ENCODE measurements at places on chromosomes 2 and 18. TPM values are rescaled to one million over a fixed set of nuclear protein-coding genes. Genes with fewer than 3 reads are reported as not detected.

SNRPD1 gene
- total RNA-seq: 64.1 TPM

GRCh38 chr2:65791404-65791975, 359.1 kb upstream of the SPRED2 start:
- DNase-seq: no peak

DNA sequence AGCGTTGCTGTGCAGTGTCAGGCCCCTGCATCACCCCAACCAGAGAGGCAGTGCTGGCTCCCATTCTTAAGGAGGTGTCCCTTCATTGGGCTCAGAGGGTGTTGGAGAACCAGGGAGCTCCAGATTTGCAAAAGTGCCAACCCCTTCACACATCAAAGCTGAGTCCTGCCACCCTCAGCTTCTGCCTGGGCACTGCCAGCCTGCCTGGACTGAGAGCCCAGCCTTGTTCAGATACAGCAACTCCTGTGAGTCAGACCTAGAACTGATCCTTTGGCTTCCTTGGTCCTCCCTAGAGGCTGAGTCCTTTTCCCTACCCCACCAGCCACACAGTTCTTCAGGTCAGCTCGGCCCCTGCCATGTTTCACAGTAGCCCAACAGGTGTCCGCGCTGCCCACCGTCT, 424.9 kb upstream of the MYT1L start:
- no peak for DNase-seq

- no peak for DNase-seq
These were observed 359.3 kb upstream of the SOX11 start for GRCh38 chr2:5332925-5333324.

- DNase-seq: no peak
These were observed 225.8 kb upstream of the SIX3 start for GRCh38 chr2:44715671-44716081.

PLGLB2 gene
- 7.4 TPM for total RNA-seq

ATP8B1 gene
- 18.5 TPM for total RNA-seq

DNA sequence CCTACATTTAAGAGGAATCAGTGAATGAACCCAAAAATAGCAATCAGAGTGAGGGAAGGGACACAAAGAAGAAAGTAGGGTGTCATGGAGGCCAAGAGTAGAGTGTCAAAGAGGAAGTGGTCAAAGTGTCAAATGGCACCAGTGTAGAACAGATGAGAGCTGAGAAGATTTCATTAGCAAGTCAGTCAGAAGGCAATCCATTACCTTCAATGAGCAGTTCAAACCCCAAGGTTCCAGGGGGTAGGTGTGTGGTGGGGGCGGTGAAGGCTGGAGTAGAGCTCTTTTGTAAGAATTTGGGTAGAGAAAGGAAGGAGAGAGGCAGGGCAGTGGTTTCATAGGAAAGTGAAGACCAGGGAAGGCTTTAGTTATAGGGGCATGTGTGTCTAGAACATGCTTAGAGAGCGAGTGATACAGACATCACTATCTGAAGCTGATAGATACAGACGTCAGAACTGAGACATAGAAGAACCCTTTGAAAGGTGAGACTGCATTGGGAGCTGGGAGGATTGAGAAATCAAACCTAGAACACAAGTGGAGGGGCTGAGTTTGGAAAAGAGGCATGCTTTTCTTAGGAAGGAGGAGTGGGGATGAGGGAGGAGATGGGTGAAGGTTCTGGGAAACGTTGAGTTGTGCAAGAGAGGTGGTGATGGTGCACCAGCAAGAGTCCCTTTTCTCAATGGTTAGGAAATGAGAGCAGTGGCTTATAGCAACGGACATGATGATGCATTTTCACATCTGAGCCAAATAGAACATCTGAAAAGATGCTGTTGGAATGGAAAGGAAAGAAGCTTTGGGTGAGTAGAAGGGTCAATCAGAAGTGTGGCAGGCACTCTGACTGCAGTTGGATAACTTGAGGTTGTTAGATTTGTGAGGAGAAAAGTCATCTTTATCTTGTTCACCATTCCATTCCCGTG, 48.9 kb upstream of the IL1RL1 start:
- no peak for DNase-seq

IL36B gene
- total RNA-seq: not detected

- DNase-seq: no peak
These were observed 19.9 kb downstream of the TMSB10 start for GRCh38 chr2:84925336-84925723.

DNA sequence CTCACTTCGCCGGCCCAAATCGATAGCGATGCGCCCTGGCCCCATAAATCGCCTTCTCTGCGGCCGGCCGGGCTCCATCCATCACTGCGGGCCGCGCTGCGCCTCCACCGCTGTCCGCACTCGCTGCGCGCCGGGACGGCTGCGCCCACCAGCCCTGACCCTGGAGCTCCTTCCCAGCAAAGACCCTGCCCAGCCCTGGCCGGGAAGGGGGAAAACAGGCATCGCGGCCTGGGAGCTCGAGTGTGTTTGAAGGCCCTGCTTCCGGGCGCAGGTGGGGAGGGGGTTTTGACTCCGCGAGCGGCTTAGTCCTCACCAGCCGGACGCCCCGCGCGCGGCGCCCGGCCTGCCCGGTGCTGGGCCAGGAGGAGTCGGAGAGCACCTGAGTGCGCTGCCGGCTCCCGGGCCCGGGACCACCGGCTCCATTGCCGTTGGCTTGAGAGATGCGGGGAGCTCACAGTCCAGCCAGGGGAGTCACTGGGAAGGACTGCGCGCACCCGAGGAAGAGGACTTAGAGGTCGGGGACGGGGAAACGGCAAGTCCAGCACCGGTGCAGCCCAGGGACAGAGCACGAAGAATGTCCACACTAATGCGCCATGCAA, 1.1 kb downstream of the PAX8 start:
- DNase-seq: peak; percentile 50

DNA sequence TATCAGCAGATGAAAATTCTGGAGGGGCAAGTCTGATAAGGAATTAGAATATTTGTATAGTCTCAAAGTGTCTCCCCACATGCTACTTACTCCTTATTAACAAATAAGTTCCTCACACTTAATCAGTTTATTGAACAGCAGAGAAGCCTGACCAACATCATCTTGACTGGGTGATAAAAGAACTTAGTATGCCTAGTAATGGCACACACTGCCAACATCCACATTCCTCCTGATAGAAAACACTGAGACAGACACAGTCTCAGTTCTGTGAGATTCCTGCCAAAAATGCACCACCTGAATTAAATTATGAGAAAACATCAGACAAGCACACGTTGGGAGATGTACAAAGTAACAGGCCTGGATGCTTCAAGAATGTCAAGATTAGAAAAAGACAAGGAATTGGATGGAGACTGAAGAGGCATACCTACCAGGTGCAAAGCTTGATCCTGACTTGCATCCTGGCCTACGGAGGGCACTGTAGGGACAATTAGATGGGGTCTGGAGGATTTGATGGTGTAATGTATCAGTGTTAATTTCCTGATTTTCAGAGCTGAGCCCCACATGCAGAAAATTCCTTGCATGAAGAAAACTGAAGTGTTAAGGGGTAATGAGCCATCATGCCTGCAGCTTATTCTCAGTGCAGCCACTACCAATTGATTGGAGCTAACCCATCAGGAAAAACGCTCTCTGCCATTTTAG, 200.4 kb upstream of the SH3BP4 start:
- DNase-seq: no peak

DNA sequence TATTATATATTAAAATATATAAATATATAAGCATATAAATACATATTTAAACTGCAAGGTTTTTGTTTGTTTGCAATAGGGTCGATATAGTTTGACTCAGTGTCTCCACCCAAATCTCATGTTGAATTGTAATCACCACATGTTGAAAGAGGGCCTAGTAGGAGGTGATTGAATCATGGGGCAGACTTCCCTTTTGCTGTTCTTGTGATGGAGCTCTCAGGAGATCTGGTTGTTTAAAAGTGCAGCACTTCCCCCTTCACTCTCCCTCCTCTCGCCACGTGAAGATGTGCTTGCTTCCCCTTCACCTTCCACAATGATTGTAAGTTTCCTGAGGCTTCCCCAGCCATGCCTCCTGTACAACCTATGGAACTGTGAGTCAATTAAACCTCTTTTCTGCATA, 2137.3 kb upstream of the CELF4 start:
- DNase-seq: no peak

DNA sequence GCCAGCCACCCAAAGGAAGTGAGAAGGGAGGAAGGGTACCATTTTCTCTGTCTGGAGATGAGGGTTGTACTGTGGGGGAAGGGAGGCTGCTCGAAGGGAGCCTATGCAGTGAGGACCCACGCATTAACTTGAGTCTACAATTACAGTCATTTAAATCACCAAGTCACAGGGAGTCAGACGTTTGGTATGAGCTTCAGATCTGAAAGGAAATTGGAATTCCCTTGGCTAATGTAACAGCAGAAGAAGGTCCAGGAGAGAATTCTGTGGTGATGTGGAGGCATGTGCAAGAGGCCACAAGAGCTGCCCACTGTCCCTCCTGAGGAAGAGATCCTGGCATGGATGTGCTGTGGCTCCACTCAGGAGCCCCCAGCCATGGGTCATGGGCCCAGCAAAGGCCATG, 22.5 kb downstream of the DAPL1 start:
- no peak for DNase-seq

DNA sequence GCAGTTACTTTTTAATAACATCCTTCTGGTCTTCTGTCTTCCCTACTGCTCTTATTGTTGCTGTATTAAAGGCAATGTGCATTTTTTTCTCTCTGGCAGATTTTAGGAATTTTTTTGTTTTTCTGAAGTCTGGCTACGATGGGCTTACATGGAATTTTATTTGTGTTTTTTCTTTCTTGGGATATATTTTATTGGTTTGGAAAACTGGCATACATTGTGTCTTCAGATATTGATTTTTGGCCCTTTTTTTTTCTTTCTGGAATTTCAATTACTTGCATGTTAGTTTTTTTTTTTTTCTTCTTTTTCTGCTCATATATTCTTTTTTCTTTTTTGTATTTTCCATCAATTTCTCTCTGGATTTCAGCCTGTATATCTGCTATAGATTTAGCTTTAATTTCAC, 442.1 kb upstream of the TRIB2 start:
- no peak for DNase-seq

DNER gene
- not detected for total RNA-seq

LDLRAD4 gene
- total RNA-seq: 26.2 TPM

RMDN2 gene
- 9.3 TPM for total RNA-seq

DNA sequence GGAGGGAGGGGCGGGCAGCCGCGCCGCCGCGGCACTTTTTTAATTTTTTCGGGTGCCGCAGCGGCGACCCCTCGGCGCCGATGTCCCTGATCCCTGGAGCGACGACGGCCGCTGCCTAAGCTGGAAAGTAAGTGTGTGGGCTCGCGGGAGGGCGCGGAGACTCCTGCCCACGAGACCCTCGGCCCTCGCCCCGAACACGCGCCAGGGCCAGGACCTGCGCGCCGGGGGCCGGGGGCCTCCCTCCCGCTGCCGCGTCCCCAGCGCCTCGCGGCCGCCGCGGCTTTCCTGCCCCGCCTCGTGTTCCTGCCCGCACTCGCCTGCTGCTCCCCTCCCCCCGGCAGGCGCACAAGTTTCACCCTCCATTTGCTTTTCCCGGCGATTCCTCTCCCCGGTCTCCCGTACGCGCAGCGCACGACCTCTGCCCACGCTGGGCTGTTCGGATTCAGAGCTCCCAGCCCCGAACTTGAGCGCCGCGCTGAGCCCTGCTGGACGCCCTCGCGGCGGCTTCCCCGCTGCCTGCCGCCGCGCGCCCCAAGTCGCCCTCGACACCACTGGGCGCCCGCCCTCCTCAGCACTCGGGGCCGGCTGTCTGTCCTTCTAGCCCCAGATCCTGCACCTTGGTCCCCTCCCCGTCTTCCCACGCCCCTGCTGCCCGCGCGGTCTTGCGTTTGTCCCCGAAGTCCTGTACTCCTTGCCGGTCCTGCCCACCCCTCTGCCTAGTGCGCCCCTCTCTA, 507 bp downstream of the PKP4 start:
- peak; percentile 39 for DNase-seq

UGT1A8 gene
- total RNA-seq: not detected

- no peak for DNase-seq
These were observed 305.9 kb downstream of the HRH4 start for GRCh38 chr18:24766376-24766775.

DNA sequence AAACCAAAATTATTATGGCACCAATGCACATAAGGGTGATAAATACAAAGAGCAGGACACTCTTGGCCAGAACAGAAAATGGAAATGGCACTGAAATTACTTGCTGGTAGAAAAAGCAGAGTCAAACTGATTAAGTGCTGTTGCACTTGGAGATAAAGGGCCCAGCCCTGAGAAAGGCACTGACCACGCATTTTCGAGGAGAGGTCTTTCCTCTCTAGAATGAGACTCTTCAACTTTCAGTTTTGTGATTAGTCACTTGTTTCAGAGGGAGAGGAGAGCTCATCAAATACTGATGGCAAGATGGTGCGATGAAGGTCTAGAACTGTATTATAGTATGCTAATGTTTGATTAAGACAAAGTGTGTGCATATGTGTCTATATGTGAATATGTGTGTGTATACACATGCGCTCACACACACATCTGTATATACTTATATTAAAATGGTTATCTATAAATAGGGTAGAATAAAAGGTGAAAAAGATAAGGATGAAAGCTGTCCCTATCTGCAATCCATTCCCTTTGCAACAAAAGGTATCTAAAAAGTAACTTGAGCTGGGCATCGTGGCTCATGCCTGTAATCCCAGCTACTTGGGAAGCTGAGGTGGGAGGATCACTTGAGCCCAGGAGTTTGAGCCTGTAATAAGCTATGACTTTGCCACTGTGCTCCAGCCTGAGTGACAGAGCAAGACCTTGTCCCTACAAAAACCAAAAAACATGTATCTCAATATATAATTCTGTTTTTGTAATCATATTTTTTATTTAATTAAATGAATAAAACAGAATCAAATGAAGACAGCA, 48.8 kb upstream of the ZDBF2 start:
- DNase-seq: no peak

DNA sequence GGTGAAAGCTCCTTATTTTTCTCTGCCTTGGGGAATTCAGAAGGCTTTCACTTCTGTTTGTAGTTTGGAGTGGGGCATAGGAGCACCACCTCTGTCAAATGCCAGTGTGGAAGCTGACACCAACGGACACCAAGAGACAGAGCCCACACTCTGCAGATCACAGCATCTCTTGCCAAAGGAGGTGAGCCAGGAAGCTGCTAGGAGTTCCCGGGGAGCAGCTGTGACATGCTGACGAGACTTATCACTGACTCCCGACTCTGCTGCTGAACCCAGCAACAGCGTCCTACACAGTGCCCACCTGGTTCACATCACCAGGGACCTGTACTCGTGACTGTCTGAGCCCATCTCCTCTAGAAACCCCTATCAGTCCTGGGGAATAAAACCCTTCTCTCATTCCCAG, 8.1 kb downstream of the TEX51 start:
- peak; percentile 19 for DNase-seq

IMPA2 gene
- 30.6 TPM for total RNA-seq

- no peak for DNase-seq
These were observed 187.3 kb downstream of the CAMKMT start for GRCh38 chr2:44549099-44549471.

C2orf78 gene
- total RNA-seq: not detected

Data from mesothelial cell of epicardium (in vitro differentiated cells).